ENCODE measurements at places on chromosomes 1 and 21.

DNA sequence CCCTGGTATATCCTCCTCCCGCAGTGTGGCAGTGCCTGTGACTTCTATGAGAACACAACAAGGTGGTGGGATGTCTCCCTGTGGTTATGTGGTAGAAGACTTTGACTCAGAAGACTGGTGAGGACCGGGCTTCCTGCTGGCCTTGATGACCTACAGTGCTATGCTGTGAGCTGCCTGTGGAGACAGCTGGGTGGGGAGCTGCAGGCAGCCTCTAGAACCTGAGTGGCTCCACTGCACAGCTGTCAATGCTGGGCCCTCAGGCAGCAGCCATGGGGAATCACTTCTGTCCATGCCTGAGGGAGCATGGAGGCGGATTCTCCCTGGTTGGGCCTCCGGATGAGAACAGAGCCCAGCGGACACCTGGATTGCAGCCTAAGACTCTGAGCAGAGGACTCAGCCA lies 14.9 kb downstream of the SLC1A7 start:
- peak; percentile 52 for DNase-seq
- H3K4me3 ChIP-seq: no peak overlapping the region
- no peaks in the 10 kb centered on the region for H3K27me3 ChIP-seq

DNA sequence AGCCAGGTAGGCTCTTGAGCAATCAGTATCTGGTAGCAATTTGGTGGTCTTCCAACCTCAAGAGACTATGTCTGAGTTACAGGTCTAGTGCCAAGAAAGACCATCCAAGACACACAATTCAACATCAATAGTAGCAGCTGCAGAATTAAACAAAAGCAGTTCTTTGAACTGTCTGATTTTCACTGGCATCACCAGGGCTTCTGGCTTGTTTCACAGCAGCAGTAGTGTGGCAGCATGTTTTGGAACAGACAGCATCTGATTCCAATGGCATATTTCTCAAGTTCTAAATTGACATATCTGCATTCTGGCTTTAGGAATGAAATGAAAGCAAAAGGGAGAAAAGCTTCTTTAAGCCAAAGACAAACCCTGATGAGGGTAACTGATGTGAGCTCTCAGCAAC lies 334.7 kb upstream of the PRMT6 start:
- no peaks in the 10 kb centered on the region for H3K36me3 ChIP-seq
- no peaks in the 10 kb centered on the region for H3K27me3 ChIP-seq
- H3K4me3 ChIP-seq: no peak overlapping the region
- DNase-seq: no peak
- no peak overlapping the region for H3K27ac ChIP-seq
- H3K4me1 ChIP-seq: no peaks in the 10 kb centered on the region

DNA sequence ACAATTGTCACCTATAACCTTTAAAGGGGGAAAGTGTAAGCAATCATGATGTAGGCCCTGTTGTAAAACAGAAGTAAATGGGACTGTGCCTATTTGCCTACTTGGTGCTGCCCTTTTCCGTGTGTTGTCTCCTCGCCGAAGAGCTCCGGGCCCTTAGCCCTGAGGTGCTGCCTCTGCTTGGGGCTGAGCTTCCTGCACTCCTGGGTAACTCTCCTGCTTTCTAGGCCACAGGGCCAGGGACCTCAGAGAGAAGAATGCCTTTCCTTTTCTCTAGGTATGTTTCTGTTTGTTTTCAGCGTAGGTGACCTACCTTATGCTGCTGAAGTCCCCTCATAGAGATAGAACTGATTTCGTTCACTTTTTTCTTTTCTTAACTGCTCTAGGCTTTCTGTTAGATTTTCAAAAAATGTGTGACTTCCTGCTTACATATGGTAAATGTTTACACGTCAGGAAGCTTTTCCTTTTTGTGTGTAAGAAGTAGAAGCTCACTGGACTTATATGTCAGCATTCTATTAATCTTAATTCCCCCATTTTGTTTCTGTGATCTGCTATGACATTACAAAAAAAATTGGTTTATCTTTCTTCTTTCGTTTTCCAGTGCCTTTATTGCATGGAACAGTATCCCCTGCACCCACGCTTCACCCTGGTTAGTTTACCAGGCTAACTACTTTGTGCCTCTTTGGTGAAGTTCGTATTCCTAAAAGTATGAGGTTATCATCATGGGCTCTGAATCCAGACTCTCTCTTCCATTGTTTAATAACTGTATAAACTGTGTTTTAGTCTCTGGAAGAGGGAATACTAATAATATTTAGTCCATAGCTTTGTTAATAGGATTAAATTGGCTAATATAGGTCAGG lies 61.7 kb downstream of the ITSN1 start:
- H3K4me3 ChIP-seq: no peak overlapping the region
- H3K4me1 ChIP-seq: peaks cover 6% of the 10 kb centered on the region
- no peak for DNase-seq
- peak overlapping the region; percentile 61 for H3K27ac ChIP-seq
- no peaks in the 10 kb centered on the region for H3K36me3 ChIP-seq
- no peaks in the 10 kb centered on the region for H3K27me3 ChIP-seq

GRCh38 chr1:206448471-206448870 lies 21.8 kb upstream of the IKBKE start:
- H3K36me3 ChIP-seq: peaks cover 69% of the 10 kb centered on the region
- H3K27me3 ChIP-seq: no peaks in the 10 kb centered on the region
- H3K4me3 ChIP-seq: no peak overlapping the region
- no peak for DNase-seq
- no peaks in the 10 kb centered on the region for H3K4me1 ChIP-seq

- no peaks in the 10 kb centered on the region for H3K4me1 ChIP-seq
- H3K36me3 ChIP-seq: no peaks in the 10 kb centered on the region
- no peak for DNase-seq
- no peaks in the 10 kb centered on the region for H3K27me3 ChIP-seq
- H3K27ac ChIP-seq: peak overlapping the region; percentile 68
Observed at GRCh38 chr1:8266436-8267165, 51.3 kb upstream of the SLC45A1 start.

GRCh38 chr1:201538612-201539551 lies at the start of gene NAV1:
Gene NAV1 (plus strand): TSS chr1:201539127. CDS start chr1:201622885, 83,758 bp downstream.
- H3K27me3 ChIP-seq: peaks cover 11% of the 10 kb centered on the region
- peak within 1 kb of the TSS; percentile 58 for H3K4me3 ChIP-seq
- DNase-seq: peak; percentile 77

GRCh38 chr1:241635556-241636152 lies 4.5 kb downstream of the CHML start:
- H3K36me3 ChIP-seq: peaks cover 3% of the 10 kb centered on the region
- H3K27me3 ChIP-seq: no peaks in the 10 kb centered on the region
- peaks cover 14% of the 10 kb centered on the region for H3K4me1 ChIP-seq
- H3K4me3 ChIP-seq: no peak overlapping the region
- no peak for DNase-seq

- H3K4me3 ChIP-seq: no peak overlapping the region
- H3K27ac ChIP-seq: no peak overlapping the region
- H3K4me1 ChIP-seq: no peaks in the 10 kb centered on the region
- no peaks in the 10 kb centered on the region for H3K36me3 ChIP-seq
Observed at GRCh38 chr1:62589321-62589720, 8.0 kb upstream of the ANGPTL3 start.

DNA sequence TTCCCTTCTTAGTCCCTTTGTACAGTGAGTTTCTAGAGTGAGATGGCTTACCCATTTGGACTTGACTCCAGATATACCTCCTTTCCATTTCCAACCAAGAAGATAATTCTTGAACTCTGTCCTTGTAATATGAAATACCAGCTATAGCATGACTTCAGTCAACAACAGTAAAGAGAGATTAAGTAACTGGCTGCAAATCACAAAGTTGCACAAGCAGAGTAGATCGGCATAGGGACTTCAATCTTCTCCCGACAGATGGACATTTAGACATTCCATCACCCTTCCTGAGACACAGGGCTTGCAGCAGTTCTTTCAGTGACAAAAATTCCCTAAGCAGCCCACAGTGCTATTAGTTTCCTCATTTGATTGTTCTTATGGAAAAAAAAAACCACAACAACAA lies 44.6 kb downstream of the JAK1 start:
- no peaks in the 10 kb centered on the region for H3K36me3 ChIP-seq
- no peak overlapping the region for H3K27ac ChIP-seq
- H3K4me1 ChIP-seq: peaks cover 68% of the 10 kb centered on the region
- no peaks in the 10 kb centered on the region for H3K27me3 ChIP-seq

GRCh38 chr1:165697881-165698760 lies at the start of gene ALDH9A1:
Gene ALDH9A1 (minus strand): TSS chr1:165698562. CDS start chr1:165698558, 4 bp downstream.
- peak within 1 kb of the TSS; percentile 71 for H3K4me3 ChIP-seq
- DNase-seq: peak; percentile 95
- peak within 1 kb of the TSS; percentile 96 for H3K27ac ChIP-seq
- H3K27me3 ChIP-seq: no peaks in the 10 kb centered on the region
- H3K36me3 ChIP-seq: no peaks in the 10 kb centered on the region
- H3K4me1 ChIP-seq: peaks cover 22% of the 10 kb centered on the region

GRCh38 chr1:62070384-62071011 lies 124.2 kb upstream of the L1TD1 start:
- H3K4me1 ChIP-seq: peaks cover 4% of the 10 kb centered on the region
- no peaks in the 10 kb centered on the region for H3K36me3 ChIP-seq
- H3K4me3 ChIP-seq: no peak overlapping the region
- no peak overlapping the region for H3K27ac ChIP-seq

GRCh38 chr1:62142496-62142895 lies 52.2 kb upstream of the L1TD1 start:
- H3K27ac ChIP-seq: no peak overlapping the region
- no peaks in the 10 kb centered on the region for H3K27me3 ChIP-seq
- no peak for DNase-seq
- H3K36me3 ChIP-seq: no peaks in the 10 kb centered on the region

DNA sequence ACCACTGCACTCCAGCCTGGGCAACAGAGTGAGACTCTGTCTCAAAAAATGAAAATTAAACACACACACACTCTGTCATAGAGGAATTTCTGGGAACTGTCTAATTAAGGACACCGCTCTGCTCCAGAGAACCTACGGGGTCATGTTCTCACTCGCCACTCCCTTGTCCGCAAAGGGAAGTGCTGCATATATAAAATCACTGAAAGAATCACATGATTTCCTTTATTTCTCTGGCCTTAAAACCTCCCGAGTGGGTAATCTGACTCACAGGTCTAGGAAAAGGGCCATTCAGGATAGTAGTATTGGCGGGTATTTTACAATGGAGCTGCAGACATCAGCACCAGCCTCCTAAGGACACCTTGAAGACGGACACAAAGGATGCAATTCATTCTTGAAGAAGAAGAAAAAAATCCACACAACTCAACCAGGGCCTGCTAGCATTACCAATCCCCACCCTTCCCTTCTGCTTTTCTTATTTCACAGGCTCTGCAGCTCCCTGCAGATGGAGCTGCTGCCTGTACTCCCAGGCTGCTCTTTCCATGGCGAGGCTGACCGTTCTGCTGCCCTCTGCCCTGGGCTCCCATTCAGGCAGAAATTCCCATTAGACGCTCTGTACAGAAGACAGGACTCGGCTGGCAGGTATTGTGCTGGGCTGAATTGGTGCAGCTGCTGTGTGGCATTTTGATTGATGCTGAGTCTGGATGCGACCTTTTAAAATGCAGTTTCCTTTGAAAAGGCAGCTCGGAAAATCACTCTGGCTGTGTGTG lies 53.3 kb upstream of the FAM89A start:
- DNase-seq: no peak
- H3K27ac ChIP-seq: no peak overlapping the region
- peaks cover 12% of the 10 kb centered on the region for H3K4me1 ChIP-seq
- H3K36me3 ChIP-seq: no peaks in the 10 kb centered on the region
- peaks cover 6% of the 10 kb centered on the region for H3K27me3 ChIP-seq
- no peak overlapping the region for H3K4me3 ChIP-seq

DNA sequence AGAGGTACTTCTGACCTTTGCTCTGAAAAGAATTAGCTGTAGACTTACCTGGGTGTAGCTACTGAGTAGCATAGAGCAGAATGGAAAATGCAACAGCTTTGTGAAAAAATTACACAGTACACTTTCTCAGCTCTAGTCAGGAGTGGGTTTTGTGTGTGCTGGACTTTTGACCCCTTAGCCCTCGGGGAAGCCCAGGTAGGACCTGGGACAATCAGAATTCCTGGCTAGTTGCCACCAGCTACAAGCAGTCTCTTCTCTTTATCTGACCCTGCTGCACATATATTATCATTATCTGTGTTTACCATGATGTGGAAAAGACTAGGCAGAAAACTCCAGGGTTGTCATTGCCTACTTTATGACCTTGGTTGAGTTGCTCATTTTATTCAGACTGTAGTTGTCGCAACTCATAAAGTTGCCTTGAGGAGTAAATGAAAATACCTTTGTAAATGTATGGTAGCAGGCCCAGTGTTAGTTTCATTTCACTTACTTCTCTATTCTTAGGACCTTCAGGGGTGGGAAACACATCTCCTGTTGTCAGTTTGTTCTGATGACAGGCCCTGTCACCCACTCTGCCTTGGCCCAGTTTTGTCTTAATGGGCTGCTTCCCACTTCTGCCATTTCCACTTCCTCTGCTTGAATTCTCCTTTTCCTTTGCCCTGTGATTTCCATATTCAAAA lies 5.4 kb downstream of the NEK7 start:
- no peak for DNase-seq
- H3K27ac ChIP-seq: peak overlapping the region; percentile 27
- H3K4me1 ChIP-seq: peaks cover 35% of the 10 kb centered on the region
- no peaks in the 10 kb centered on the region for H3K27me3 ChIP-seq

- H3K4me1 ChIP-seq: peaks cover 23% of the 10 kb centered on the region
- H3K36me3 ChIP-seq: peaks cover 9% of the 10 kb centered on the region
- DNase-seq: peak; percentile 20
- no peak overlapping the region for H3K4me3 ChIP-seq
- H3K27me3 ChIP-seq: no peaks in the 10 kb centered on the region
- no peak overlapping the region for H3K27ac ChIP-seq
Observed at GRCh38 chr1:42927274-42927841, 31.3 kb downstream of the SLC2A1 start.

GRCh38 chr1:11611638-11612327 lies 42.4 kb downstream of the FBXO2 start:
- H3K27me3 ChIP-seq: no peaks in the 10 kb centered on the region
- H3K27ac ChIP-seq: no peak overlapping the region
- no peak for DNase-seq
- H3K4me1 ChIP-seq: no peaks in the 10 kb centered on the region
- H3K36me3 ChIP-seq: no peaks in the 10 kb centered on the region
- H3K4me3 ChIP-seq: no peak overlapping the region

- DNase-seq: no peak
- H3K27ac ChIP-seq: no peak overlapping the region
- no peaks in the 10 kb centered on the region for H3K4me1 ChIP-seq
- H3K36me3 ChIP-seq: no peaks in the 10 kb centered on the region
Observed at GRCh38 chr1:146032631-146033219, 11.2 kb upstream of the HJV start.

DNA sequence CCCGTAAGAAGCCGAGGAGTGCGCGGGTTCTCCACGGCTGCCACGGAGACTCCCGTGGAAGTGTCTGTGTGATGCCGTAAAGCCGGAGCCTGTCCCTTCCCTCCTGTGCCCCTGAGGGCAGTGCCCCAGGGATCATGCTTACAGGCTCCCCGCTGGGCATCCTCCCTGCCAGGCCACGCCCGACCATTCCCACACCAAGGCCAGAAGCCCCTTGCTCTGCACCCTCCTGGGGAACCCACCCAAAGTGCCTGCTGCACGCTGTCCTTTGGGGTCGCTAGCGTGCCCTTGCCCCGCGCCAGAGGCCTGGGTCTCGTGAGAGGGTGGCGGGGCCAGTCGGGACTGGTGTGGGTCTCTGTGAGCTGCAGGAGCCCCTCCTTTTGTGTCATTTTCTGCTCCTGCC lies 228.5 kb upstream of the C1orf174 start:
- H3K4me3 ChIP-seq: no peak overlapping the region
- no peaks in the 10 kb centered on the region for H3K36me3 ChIP-seq
- no peaks in the 10 kb centered on the region for H3K4me1 ChIP-seq
